ENCODE measurements at places on chromosomes 7 and 10.

- DNase-seq: no peak
Observed at GRCh38 chr7:91397096-91397495, 132.9 kb downstream of the FZD1 start.

GRCh38 chr10:80122110-80122710 is 10.3 kb upstream of the PLAC9 start:
- no peak for DNase-seq

DNA sequence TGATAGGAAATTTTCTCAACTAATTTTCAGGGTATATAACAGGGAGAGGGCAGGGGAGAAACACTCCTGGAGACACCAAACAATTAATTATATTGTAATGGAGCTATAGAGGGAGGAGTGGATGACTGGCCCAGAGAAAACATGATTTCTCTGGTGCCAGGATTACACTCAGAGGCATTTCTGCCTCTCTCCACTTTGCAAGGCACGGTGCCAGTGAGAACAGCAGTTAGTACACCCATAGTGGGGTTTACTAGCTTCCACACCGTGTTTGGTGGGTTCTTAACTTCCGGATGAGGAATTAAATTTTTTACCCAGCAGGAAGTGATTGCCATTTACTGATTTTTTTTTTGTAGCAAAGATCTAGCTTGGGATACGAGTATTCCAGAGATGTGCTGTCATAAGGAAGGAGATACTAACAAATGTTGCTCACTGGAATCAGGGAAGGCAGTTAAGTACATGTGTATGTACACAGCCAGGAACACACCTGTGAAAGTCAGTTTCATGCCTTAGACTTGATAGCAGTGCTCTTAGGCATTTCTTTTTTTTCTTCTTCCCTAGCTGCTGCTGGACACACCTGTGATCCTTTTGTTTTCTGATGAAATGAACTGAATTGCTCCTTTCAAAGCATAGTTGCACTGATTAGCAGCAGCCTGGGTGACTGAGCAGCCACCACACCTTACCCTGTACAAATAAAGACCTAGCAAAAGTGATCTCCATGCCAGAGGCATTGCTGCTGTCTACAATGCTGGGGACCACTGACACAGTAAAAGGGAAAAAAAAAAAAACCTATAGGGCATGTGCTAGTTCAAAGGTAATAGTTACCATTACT is 58.1 kb downstream of the POLL start:
- no peak for DNase-seq

- no peak for DNase-seq
Observed at GRCh38 chr10:110457851-110458250, 39.9 kb upstream of the DUSP5 start.

- no peak for DNase-seq
Observed at GRCh38 chr7:140972876-140973829, 41.6 kb downstream of the MRPS33 start.

DNA sequence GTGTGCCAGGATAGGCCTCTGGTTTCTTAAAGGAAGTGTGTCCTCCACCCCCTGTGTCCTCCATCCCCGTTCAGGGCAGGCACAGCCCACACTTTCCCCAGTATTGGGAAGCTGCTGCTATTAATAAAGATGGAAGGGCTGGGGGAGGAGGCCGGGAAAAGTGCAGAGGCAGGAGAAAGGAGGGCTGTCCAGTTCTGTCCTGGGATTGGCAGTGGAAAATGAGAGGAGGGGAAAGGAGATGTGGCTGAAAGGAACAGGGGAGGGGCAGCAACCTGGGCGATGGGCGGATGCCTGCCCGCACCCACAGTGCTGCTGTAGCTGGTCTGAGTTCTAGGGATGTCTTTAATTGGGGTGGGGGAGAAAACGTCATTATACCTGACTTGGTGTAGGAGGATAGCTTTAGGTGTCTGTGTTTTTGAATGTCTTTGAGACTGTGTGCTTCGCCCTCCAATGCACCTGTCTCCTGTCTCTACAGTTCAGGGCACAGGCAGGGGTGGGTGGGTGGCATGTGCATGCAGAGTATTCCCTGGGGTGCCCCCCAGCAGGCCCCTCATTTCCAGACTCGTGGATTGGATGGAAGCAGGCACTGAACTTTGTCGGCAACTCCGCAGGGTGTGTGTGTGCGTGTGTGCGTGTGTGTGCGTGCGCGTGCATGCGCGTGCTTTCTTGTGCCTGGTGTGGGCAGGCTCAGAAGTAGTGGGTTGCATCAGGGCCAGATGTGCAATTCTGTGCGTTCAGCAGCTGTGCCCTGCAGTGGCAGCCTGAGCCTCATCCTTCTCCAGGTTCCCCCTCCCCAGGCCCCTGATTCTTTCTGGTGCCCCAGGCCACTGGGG is 2.5 kb downstream of the TRIM8 start:
- DNase-seq: no peak

DNA sequence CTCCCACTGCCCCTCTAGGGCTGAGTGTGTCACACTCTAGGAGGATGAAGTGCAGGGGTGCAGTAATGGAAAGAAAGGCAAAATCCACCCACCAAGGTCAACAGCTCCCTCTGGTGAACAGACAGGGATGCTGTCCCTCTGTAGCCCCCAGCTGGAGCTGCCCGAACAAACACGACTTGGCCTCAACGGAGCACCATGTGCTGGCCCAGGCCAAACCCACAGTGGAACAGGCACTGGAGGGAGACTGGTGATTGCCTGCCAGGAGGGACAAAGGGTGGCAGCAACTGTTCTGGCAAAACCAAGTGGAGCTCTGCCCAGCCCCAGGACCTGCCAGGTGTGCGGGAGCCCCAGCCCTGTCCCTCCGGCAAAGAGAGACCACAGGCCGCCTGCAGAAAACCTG is 20.7 kb downstream of the PDIA4 start:
- DNase-seq: no peak

GRCh38 chr10:50421026-50421719 is 169.9 kb upstream of the ASAH2 start:
- peak; percentile 62 for DNase-seq

DNA sequence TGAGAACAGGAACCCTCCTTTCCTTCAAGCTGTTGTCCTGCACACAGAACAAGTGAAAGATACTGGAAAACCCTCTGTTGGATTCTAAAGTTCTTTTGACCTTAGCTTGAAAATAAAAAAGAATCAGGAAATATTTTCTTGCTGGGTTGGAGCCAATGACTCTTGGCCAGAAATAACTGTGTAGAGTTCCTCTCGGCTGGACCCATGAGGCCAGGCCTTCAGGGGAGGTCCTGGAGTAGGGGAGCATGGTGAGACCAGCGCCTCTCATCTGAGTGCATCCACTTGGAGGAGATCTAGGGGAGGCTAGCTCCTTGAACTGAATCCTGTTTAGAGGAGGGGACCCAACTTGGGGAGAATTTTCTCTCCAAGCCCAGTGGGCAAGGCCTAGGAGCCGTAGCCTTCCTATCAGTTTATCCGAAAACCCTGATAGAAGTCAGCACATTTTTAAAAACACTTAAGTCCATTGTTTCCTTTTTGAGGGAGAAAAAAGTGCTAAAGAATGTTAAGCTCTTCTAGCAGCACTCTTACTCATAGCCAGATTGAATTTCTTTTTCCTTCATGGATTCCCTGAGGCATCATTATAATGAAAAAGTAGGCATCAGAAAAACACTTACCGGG is 635.7 kb upstream of the ANKRD30A start:
- DNase-seq: no peak

DNA sequence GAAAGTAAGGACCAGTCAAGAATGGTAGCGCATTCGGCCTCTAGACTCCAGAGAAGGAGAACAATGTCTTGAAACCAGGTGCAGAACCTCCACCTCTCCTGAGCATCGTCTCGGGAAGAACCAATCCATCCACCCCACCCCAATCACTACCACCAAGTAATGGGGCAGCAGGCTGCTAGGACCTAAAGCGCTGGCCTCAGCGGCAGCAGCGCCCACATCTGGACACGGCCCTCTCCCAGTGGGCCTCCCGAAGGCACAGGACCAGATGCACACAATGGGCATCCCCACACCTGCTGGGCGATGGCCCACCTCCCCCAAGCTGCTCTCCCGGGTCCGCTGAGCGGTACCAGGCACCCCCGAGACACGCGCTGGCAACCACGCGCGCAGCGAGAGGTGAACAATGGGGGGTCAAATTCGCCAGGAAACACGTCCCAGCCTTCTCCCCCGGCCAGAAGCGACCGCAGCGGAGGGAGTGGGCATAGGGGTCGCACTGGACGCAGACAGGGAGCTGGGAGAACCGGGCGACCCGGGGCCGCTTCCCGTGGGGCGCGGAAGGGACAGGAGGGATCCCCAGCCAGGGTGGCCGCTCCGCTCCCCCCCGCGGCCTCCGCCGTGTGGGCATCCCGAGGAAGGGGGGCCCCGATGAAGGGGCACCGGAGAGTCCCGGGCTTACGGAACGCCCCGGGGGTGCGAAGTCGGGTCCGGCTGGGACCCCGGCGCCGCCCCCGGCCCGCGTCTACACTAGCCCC is 506 bp downstream of the CTTNBP2 start:
- DNase-seq: peak; percentile 23

DNA sequence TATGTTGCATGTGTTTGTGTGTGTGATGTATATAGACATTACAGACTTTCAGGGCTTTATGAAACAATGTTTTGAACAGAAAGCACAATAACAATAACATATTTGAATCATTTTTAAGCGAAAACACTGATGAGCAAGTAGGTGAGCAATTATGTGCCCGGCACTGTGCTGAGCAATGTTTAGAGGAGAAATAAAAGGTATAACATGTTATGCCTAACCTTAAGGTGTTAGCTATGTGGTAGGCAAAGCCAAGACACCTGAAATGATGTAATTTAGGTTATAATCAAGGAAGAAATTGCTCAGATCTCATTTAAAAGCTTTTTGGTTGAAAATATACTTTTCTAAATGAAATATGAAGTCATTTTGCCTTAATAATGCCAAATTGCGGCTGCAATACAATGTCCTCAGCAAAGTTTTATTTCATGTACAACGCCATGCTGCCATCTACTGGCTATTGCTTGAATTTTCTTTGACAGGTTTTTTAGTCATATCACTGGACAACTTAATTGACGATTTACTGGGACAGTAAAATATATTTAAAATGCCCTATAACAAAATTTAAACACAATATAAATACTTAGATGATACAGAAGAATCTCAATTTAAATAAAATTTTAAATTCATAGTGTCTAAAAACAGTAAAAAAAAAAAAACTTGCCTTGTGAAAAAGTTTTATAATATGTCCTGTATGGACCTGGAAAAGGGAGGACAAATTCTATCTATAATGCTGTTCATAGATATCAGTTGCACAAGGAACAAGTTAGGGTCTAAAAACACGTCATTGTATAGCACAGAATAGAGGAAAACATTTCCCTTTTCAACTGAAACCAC is 131.1 kb upstream of the CDK1 start:
- DNase-seq: peak; percentile 30

DNA sequence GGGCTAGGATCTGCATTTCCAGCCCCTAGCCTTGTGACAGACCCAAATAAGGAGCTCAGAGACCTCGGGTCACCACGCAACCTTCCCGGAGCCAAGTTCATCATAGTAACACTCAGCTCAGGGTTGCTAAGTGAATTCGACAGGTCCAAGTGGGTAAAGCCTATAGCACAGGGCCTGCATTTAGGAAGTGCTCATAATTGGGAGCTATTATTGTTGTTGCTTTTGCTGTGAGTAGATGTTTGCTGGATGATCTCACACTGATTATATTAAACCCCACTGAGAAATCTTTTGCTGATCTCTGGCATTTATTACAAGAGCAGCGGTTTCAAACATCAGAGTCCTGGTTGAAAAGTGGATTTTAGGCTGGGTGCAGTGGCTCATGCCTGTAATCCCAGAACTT is 20.3 kb upstream of the SAR1A start:
- DNase-seq: no peak

GRCh38 chr10:27607591-27607990 is 103.5 kb downstream of the RAB18 start:
- no peak for DNase-seq

- no peak for DNase-seq
Observed at GRCh38 chr10:82543631-82544030, 668.6 kb downstream of the NRG3 start.

DNA sequence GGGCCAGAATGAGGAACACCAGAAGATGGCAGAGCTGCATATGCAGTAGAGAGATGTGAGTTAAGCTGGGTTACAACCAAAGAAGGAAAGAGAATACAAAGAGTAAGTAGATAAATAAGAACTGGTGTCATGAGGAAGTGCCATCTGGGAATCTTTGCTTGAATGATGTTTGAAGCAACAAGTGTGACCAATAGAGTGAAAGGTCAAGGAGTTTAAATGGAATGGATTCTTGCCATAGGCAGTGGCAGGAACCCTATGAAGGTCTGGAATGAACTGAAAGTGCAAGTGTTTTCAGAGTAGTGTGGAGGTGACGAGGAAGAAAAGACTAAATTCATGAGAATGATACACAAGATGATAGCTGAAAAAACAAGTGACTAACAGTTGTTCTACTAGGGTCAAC is 21.6 kb downstream of the MEST start:
- no peak for DNase-seq

DNA sequence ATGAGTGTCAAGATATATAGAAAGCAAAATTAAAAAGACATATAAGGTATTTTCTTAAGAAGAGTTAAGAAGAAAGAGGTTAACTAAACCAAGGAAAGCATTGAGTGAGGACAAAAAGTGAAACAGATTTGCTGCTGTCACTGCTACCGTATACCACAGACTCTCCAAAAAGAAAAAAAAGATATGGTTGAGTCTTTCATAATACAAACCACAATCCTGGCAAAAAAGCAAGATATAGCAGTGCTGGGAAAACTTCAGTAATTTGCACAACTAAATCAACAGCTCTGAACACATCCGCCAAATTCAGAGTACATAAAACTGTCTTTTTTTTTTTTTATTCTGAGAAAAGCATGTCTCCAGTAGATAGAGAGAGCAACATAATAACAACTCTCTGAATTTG is 114.7 kb downstream of the ETV1 start:
- DNase-seq: no peak
